ENCODE measurements at places on chromosomes 2 and 18. TPM values are rescaled to one million over a fixed set of nuclear protein-coding genes. Genes with fewer than 3 reads are reported as not detected.

Gene ABCB11
- not detected for total RNA-seq

Gene LIPG
- total RNA-seq: under 0.01 TPM

Gene SERPINB3
- not detected for total RNA-seq

Gene COL3A1
- 408 TPM for total RNA-seq

Gene FAHD2A
- total RNA-seq: 35.0 TPM

Gene CD8A
- not detected for total RNA-seq

Gene MC4R
- total RNA-seq: 0.28 TPM

Gene MROH2A
- total RNA-seq: not detected

Gene ITPRIPL1
- 1.4 TPM for total RNA-seq

Gene COLEC11
- total RNA-seq: 0.28 TPM

Gene DUSP19
- total RNA-seq: 1.4 TPM

Gene ESPNL
- total RNA-seq: 1.4 TPM

Gene EIF4E2
- 149 TPM for total RNA-seq

Gene RAD51AP2
- not detected for total RNA-seq

Gene HOXD11
- not detected for total RNA-seq

Gene ADCY3
- total RNA-seq: 17.4 TPM

Gene B3GNT7
- under 0.01 TPM for total RNA-seq

Gene MYOM1
- under 0.01 TPM for total RNA-seq

Gene RNPEPL1
- total RNA-seq: 3.9 TPM

Gene TM4SF20
- total RNA-seq: under 0.01 TPM

Gene TRMT61B
- total RNA-seq: 11.1 TPM

Gene GPR45
- not detected for total RNA-seq

Gene CCNYL1
- total RNA-seq: 6.7 TPM

Gene ORMDL1
- 39.2 TPM for total RNA-seq

Gene CPLX4
- total RNA-seq: not detected

Gene CROCC2
- not detected for total RNA-seq

Gene FBXO15
- 0.90 TPM for total RNA-seq

Gene CRYGD
- total RNA-seq: not detected

Gene SNRNP27
- total RNA-seq: 8.8 TPM

Gene ZAP70
- total RNA-seq: not detected

Gene ASPRV1
- 0.28 TPM for total RNA-seq

Gene ALK
- total RNA-seq: not detected
